A549 (cell line): ENCODE measurements at places on chromosomes 1 and 21. TPM values are rescaled to one million over a fixed set of nuclear protein-coding genes. Genes with fewer than 3 reads are reported as not detected.

C1orf50 gene
- polyA plus RNA-seq = 1.7 to 2.0 TPM (median 1.9 TPM) in 3 replicates

KPRP gene
- polyA plus RNA-seq = not detected in 3 replicates

SDC3 gene
- 8.4 to 10.0 TPM (median 8.9 TPM) in 3 replicates for polyA plus RNA-seq

MYCL gene
- polyA plus RNA-seq = 0.62 to 0.68 TPM (median 0.67 TPM) in 3 replicates

CD1C gene
- polyA plus RNA-seq = not detected in 3 replicates

IRF6 gene
- polyA plus RNA-seq = 0.03 to 0.08 TPM (median 0.05 TPM) in 3 replicates

TINAGL1 gene
- 0.88 to 1.2 TPM (median 1.1 TPM) in 3 replicates for polyA plus RNA-seq

KLF17 gene
- 0.22 to 0.41 TPM (median 0.40 TPM) in 3 replicates for polyA plus RNA-seq

CBS gene
- 13.7 to 18.0 TPM (median 15.7 TPM) in 3 replicates for polyA plus RNA-seq

KANK4 gene
- polyA plus RNA-seq = 0.54 to 0.81 TPM (median 0.62 TPM) in 3 replicates

PHLDA3 gene
- 83.1 to 91.1 TPM (median 83.5 TPM) in 3 replicates for polyA plus RNA-seq

CCDC27 gene
- polyA plus RNA-seq = not detected in 3 replicates

AJAP1 gene
- polyA plus RNA-seq = not detected in 3 replicates

FAM110D gene
- 0.04 to 0.05 TPM (median 0.04 TPM) in 3 replicates for polyA plus RNA-seq

ATP6V0B gene
- 91.0 to 101 TPM (median 91.2 TPM) in 3 replicates for polyA plus RNA-seq

ANKRD45 gene
- polyA plus RNA-seq = 0.14 to 0.18 TPM (median 0.15 TPM) in 3 replicates

SLC9C2 gene
- not detected in 3 replicates for polyA plus RNA-seq

KAZN gene
- polyA plus RNA-seq = 1.6 to 2.3 TPM (median 1.9 TPM) in 3 replicates

LRRC53 gene
- polyA plus RNA-seq = not detected in 3 replicates

CPT2 gene
- 5.5 to 5.9 TPM (median 5.6 TPM) in 3 replicates for polyA plus RNA-seq

PLA2G2C gene
- not detected in 3 replicates for polyA plus RNA-seq

OPTC gene
- not detected in 3 replicates for polyA plus RNA-seq

SHE gene
- polyA plus RNA-seq = 0.01 TPM in 1 of 3 replicates, not detected in the others

DIO1 gene
- not detected in 3 replicates for polyA plus RNA-seq

PROK1 gene
- polyA plus RNA-seq = not detected in 3 replicates

DDR2 gene
- 0.12 to 0.14 TPM (median 0.14 TPM) in 3 replicates for polyA plus RNA-seq

GBP6 gene
- polyA plus RNA-seq = not detected in 3 replicates

AIM2 gene
- polyA plus RNA-seq = not detected in 3 replicates

NEXN gene
- 7.3 to 8.7 TPM (median 8.2 TPM) in 3 replicates for polyA plus RNA-seq

TFF2 gene
- polyA plus RNA-seq = not detected in 3 replicates

KCNJ9 gene
- polyA plus RNA-seq = not detected in 3 replicates

C8B gene
- not detected in 3 replicates for polyA plus RNA-seq

VSIG8 gene
- 0.05 to 0.09 TPM in 2 of 3 replicates, not detected in the other for polyA plus RNA-seq

GNAI3 gene
- polyA plus RNA-seq = 5.3 to 5.6 TPM (median 5.6 TPM) in 3 replicates

ELF3 gene
- 138 to 180 TPM (median 179 TPM) in 3 replicates for polyA plus RNA-seq

OR2L2 gene
- polyA plus RNA-seq = not detected in 3 replicates

LENEP gene
- polyA plus RNA-seq = not detected in 3 replicates

STPG1 gene
- 4.2 to 4.9 TPM (median 4.4 TPM) in 3 replicates for polyA plus RNA-seq

OR14K1 gene
- not detected in 3 replicates for polyA plus RNA-seq

FAM177B gene
- polyA plus RNA-seq = not detected in 3 replicates

XCL2 gene
- not detected in 3 replicates for polyA plus RNA-seq

HHAT gene
- polyA plus RNA-seq = 3.6 to 3.8 TPM (median 3.6 TPM) in 3 replicates

FCGR3A gene
- not detected in 3 replicates for polyA plus RNA-seq

FHAD1 gene
- polyA plus RNA-seq = 0.32 to 0.45 TPM (median 0.37 TPM) in 3 replicates

UHMK1 gene
- polyA plus RNA-seq = 20.2 to 21.7 TPM (median 21.0 TPM) in 3 replicates
